Activated T-helper 1 cell treated with anti-CD3 and anti-CD28 coated beads, Interleukin-2, amount 50 U/mL, for 16 hours (primary cell): ENCODE measurements at places on chromosomes 16 and 17.

DNA sequence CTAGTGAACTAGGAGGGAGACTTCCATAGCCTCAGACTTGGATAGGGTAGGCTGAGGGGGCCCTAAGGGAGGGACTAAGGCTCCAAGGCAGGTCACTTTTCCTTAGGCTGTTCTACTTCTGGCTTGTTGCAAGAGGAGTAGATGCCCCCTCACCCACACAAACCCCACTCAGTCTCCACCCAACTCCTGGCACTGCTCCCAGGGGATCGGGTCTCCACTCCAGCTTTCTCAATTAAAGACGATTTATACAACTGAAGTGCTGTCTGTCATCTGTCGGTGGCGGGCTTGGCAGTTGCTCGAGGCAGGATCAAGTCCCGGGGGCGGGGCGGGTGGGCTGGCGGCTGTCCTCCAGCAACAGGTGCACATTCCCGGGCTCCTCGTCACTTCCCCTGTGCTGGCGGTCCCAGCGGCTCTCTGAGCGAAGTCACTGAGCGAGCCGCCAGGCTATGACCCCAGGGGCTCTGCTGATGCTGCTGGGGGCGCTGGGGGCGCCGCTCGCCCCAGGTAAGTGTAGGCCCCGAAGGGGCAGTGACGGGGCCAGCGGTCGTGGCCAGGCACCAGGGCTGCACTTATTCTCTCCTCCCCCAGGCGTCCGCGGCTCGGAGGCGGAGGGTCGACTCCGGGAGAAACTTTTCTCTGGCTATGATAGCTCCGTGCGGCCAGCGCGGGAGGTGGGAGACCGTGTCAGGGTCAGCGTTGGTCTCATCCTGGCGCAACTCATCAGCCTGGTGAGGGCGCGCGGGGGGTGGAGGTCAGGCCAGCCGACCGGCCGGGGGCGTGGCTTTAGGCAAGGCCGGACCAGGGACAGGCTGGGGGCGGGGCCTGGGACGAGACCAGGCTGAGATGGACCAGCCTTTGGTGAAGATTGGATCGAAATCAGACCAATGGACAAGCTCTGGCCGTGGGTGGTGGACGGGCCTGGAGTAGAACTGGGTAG is at the start of gene CHRNB1:
CHRNB1 (plus strand) TSS at position 380 of the 937 bp plus-strand sequence; CDS start at position 447, 67 bp downstream.
- DNase-seq = no peak

DNA sequence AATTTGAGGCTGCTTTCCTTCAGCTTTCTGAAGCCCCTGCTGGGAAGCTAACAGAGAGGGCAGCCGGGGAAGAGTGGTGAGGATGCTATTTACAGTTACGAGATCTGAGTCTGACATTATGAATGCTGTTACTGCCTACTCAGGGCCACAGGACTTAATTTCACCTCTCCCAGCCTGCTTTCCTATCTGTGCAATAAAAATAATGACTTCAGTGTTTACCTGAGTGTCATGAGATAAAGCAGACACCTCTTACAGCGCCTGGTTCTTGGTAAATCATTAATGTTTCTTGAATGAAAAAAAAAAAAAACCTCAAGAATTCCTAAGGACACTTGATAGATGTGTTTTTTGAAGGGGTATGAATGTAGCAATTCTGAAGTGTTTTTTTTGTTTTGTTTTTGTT is 24.2 kb upstream of the CPHXL start:
- no peak for DNase-seq

GRCh38 chr17:885971-886571 is 93.5 kb downstream of the NXN start:
- no peak for DNase-seq

DNA sequence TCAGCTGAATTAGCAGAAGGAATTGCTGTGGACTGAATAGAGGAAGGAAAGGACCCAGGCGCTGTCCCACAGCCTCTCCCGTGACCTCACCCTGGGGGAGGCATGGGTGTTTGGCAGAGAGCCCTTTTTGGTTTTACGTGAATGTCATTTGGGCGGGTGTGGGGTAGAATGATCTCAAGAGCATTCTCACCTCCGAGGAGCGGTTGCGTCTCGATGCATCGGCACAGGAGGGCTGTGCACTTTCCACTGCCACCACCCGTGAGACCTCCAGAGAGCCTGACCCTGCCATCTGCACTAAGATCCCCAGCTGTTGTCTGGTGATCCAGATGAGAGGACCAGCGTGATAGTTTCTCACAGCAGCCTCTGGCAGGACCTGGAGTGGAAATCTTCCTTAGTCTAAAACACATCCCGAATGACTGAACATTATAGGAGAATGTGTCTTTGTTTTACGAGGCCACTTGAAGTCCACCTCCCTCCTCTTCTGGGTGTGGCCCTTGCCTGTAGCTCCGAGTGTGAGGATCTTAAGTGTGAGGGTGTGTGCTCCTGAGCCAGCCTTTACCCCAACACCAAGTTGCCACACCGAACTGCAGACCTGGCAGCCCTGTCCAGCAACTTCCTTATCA is 29.3 kb downstream of the FOXK2 start:
- no peak for DNase-seq

DNA sequence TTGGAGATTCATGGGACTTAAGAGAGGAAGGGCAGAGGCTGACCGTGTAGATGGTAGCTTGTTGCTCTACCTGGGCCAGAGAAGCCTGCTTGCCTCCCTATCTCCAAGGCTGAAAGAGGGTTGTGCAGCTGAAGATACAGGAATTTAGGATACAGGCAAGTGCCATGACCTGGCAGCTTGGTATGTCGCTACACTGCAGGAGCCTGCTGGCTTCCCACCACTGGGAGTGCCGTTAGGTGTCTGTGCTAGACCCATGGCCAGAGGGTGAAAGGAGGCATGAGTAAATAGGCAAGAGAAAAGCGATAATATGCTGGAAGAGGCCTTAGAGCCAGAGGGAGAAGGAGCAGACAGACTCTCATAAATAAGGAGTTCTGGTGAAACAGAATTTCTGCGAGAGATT is 10.6 kb downstream of the NAA60 start:
- no peak for DNase-seq

DNA sequence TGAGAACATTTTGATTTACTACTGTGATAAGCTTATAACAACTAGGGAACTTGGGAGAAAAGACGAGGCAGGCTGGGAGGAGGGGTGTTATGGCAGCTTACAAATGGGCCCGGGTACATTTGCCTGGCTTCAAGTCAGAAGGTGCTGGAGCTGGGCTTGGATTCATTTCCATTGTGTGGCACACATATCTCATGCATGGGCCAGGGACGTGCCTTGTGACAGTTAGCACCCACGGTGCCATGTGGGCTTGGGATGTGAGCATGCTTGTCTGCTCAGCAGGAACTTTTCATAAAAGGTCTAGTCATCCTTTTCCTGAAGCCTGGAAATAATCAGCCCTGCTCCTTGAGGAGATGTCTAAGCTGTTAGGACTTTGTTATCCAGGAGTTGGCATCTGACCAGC is 572.2 kb downstream of the CDH13 start:
- DNase-seq = no peak

- no peak for DNase-seq
These were observed 6.5 kb upstream of the RBFOX3 start for GRCh38 chr17:79617304-79617703.

DNA sequence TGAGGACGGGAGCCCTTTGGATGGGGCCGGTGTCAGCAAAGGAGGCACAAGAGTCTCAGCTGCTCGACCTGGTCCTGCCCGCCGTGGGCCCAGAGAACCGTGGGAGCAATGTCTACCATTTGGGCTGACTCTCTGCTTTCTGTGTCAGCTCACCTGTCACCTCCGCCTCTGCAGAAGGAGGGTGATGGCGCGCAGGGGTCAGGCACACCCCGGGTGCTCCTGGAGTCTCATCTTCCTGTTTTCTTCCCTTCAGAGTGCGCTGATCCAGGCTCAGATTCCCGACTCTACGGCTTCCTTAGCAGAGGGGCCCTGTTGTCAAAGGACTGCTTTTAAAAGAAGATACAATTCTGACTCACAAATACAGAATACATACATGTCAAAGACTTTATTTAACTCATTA is 167.1 kb downstream of the BANP start:
- DNase-seq = no peak

DNA sequence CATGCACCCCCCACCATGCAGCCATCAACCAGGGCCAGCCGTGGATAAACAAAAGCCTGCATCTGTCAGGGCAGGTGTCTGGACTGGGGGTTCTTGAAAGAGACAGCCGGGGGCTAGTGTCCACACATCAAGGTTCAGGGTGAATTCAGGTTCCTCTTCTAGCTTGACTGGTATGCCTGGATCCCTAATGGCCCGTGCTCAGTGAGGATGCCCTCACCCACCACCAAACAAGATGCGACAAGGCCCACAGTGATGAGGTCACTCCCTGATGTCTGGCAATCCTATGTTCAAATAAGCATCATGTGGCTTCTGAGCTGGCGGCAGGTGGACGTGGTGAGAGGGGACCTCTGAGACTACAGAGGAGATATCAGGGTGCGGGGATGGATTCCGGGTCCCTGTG is 64.6 kb downstream of the GOSR1 start:
- no peak for DNase-seq

GRCh38 chr17:75430159-75430974 is 24.9 kb upstream of the GRB2 start:
- no peak for DNase-seq

- no peak for DNase-seq
These were observed 33.8 kb downstream of the CBFA2T3 start for GRCh38 chr16:88943131-88943664.

DNA sequence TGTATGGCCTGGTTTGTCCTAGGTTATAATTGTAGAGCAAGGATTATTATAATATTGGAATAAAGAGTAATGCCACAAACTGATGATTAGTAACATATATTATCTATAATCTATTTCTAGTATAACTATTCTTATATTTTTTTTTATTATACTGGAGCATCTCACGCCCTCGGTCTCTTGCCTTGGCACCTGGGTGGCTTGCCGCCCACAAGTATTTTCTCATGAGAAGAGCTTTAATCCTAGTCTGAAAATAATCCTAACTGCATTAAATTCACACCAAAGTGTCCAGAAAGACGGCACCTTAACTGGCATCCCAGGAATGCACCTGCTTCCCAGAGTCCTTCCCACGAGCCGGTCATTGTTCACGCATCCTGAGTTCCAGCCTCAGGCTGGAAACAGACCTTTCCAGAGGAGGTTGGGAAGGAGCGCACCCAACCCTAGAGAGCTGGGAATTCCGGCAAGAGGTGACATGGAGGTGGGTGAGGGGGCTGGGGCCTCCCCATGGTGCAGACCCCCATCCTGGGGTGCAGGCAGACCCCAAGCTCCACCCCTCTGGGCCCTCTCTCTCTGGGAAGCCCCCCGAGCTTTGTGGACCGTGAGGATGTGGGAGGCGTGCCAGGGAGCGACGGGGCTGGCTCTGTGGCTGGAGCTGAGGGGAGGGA is 15.9 kb downstream of the CHMP1A start:
- DNase-seq = no peak

- no peak for DNase-seq
These were observed 20.7 kb downstream of the TOM1L2 start for GRCh38 chr17:17951524-17951923.

- DNase-seq = peak; percentile 60
These were observed 6.7 kb downstream of the CCDC57 start for GRCh38 chr17:82205720-82206508.

DNA sequence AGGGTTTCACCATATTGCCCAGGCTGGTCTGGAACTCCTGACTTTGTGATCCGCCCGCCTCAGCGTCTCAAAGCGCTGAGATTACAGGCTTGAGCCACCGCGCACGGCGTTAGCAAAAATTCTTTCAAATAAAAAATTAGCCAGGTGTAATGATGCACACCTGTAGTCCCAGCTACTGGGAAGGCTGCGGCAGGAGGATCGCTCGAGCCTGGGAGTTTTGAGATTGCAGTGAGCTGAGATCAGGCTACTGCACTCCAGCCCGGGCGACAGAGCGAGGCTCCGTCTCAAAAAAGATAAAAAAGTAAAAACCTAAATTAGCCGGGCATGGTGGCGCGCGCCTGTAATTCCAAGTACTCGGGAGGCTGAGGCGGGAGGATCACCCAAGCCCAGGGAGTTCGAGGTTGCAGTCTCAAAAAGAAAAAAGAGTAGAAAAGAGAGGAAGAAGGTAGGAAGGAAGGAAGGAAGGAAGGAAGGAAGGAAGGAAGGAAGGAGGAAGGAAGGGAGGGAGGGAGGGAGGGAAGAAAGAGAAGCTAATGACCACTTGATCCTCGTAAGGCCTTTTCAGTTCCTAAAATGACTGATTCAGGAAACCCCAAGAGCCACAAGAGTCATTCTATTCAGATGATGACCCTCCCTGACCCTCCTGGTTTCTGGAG is 59.2 kb downstream of the SRL start:
- DNase-seq = no peak

DNA sequence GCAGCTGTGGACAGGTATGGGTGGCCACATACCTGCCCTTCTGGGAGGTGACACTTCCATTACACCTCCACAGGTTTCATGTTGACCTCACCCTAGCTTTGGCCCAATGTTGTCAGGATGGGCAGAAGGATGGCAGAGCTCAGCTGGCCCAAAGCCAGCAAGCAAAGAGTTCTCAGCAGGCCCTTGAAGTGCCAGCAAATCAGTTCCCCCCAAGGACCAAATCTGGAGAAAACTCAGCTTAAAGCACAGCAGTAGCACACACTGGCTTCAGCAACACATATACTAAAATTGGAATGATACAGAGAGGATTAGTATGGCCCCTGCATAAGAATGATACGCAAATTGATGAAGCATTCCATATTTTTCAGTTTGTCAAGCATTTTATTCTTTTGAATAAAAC is 13.4 kb downstream of the ARL4D start:
- DNase-seq = no peak

GRCh38 chr17:44989552-44990138 is 21.5 kb upstream of the C1QL1 start:
- DNase-seq = no peak

GRCh38 chr17:61312406-61313295 is 87.0 kb upstream of the TBX2 start:
- no peak for DNase-seq

GRCh38 chr17:1001640-1002411 is 4.9 kb downstream of the TIMM22 start:
- no peak for DNase-seq

DNA sequence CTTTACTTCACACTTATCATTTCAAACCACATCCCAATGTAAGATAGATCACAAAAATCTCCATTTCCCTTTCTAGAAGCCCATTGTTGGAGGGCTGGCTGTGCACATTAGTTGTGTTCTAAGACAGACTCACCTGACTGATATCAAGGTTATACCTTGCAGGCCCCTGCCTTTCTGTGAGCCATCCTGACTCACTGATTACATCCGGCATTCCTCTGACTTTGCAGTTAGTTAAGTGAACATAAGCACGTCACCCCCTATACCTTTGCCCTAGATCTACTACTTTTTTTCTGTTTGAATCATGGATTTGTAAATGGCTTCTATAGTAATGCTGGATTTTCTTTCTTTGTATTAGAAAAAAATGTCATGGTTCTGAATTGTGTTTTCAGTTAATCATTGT is 78.3 kb downstream of the TANGO6 start:
- DNase-seq = no peak

GRCh38 chr16:86508028-86508946 is 2.0 kb upstream of the FOXF1 start:
- DNase-seq = no peak

GRCh38 chr17:58247511-58248363 is 9.4 kb downstream of the LPO start:
- DNase-seq = no peak
